Heart right ventricle (tissue), 16 donors: ENCODE measurements at places on chromosomes 11 and 22.

DNA sequence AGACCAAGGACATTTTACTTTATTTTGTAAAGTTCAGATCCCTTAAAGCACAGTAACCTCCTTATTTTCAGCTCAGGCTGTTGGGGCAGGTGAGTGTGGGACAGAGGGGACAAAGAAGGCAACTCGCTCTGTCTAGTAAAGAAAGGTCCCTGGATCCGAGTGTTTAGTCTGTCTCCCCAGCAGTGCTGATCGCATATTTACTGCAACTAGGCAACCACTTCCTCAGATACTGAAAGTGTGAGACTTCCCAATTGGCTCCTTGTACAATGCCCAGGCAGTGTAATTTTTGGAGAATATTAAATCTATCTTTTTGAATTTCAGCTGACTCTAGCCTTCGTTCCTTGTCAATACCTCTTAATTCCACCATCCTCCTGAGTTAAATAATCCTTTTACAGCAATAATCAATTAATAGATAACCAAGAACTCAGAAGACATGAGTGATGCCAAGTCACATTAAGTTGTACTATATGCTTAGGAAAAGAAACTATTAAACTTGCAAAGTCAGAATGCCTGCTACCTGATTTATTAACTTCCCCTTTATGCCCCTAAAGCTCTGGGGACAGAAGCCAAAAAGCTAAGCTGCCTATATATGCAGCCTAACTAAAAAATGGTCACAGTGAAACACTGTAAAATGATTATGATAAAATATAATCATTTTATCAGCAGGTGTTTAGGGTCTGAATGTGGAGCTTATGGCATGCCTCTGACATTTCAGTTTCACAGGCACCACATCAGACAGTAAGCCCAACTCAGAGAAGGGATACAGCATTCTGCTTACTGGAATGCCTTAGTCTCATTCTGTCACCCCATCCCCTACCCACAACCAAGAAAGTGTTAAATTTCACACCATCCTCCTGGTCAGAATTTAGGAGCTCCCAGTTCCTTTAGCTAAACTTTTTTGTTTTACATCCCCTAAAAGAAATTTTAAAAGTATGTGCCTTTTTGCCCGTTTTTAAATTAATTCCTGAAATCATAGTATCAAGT lies 138.7 kb downstream of the TRIM44 start:
- DNase-seq = peak; percentile 23

DNA sequence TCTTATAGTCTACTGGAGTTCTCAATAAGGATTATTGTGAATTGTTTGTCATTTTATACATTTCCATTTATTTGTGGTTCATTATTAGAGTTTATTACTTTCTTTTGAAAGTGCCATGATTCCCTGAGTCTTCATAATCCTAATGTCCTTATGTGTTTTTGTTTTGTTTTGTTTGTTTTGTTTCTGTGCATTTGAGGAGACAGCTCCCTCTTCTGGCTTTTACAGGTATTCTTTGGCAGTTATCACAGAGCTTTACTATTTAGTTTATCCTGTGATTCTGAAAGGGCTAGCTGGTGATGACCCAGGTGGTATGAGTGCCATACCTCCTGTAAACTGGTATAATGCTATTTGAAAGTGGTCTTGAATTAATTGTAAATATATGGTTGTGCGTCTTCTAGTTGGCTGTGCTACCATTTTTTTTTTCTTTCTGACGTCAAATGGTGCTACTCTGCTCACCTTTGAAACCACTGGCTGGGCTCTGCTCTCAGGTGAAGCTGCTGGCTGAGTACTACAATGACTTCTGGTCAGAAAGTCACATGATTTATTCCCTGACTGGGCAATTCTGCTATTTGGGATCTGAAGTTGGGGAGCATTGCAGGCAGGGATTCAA lies 751.2 kb downstream of the JRKL start:
- no peak for DNase-seq

DNA sequence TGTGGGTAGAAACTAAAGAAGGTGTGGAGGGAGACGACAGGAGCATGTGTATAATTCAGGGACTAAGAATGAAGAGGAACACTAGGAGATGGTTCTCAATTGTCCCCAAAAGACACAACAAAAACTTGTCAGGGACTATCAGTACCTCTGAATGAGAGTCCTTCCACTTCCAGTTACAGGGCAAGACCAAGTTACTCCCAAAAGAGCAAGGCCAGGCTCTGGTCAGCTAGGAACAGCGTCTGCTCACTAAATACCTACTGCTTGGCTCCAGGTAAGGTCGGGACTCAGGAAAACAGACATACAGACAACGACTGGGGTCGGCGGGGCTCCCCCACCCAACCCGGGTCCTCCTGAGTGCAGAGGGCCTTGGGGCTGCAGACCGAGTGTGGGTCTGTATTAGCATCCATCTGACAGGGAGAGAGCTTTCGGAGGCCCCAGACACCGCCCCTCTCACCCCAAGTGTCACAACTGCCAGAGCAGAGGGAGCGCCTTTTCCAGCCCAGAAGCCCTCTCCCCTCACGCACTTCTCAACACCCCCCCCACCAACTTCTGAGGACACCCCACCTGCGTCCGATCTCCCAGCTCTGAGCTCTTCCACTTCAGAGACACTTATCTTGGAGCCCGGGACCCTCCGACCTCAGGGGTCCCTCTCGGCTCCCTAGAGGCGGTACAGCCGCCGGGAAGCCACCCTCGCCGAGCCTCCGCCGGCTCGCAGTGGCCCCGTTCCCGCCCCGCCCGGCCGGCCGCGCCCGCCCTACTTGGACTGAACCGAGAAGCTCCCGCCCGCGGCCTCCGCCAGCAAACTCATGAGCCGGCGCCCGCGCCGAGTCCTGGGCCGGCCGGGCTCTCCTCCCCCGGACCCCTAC lies 522 bp downstream of the RHOG start:
- peak; percentile 26 for DNase-seq

GRCh38 chr11:66685276-66686099 lies 7.8 kb upstream of the RBM4B start:
- DNase-seq = no peak

- DNase-seq = no peak
Observed at GRCh38 chr11:61352038-61352437, 9.6 kb downstream of the CYB561A3 start.

DNA sequence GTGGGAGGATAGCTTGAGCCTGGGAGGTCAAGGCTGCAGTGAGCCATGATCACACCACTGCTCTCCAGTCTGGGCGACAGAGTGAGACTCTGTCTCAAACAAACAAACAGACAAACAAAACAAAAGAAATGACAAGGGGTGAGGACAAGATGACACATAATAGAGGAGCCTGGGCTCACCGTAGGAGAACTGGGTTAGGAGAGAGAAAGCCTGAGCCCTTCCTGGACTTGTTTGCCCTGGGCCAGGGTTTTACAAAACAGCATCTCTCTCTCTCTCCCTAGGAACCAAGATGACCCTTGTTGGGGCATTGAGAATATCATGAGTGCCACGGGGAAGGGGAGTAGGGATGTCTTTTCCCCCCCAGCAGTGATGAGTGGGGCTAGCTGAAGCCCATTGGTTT lies 15.7 kb downstream of the ROBO3 start:
- DNase-seq = no peak

- no peak for DNase-seq
Observed at GRCh38 chr22:24232124-24232523, 12.8 kb downstream of the GGT5 start.

- no peak for DNase-seq
Observed at GRCh38 chr22:17797721-17798559, 23.7 kb upstream of the BID start.

DNA sequence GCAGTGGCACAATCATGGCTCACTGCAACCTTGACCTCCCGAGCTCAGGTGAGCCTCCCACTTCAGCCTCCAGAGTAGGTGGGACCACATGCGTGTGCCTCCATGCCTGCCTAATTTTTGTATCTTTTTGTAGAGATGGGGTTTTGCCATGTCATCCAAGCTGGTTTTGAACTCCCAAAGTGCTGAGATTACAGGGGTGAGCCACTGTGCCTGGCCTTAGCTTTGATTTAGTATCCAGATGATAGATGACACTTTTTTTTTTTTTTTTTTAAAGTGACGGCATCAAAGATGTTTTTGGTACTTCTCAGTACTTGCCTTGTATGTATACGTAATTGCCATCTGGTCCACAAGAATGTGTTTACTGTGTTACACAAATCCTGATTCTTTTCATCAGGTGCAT lies 23.4 kb downstream of the LDHAL6A start:
- DNase-seq = no peak

DNA sequence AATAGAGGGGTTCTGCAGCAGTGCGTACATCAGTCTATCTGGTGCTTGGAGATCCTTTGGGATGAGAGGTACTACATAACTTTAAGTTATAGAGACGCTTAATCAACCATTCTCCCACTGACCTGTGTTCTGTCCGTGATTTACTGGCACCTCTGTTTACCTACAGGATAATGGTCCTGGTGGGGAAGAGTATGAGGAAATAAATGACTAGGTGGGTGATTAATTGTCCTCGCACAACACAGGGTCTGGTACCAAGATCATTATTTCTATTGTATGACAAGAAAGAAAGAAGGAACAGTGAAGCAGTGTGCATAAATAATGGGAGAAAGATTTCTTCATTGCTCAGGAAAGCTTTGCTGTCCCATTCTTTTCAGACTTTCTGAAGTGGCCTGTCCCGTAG lies 32.8 kb upstream of the FJX1 start:
- no peak for DNase-seq

DNA sequence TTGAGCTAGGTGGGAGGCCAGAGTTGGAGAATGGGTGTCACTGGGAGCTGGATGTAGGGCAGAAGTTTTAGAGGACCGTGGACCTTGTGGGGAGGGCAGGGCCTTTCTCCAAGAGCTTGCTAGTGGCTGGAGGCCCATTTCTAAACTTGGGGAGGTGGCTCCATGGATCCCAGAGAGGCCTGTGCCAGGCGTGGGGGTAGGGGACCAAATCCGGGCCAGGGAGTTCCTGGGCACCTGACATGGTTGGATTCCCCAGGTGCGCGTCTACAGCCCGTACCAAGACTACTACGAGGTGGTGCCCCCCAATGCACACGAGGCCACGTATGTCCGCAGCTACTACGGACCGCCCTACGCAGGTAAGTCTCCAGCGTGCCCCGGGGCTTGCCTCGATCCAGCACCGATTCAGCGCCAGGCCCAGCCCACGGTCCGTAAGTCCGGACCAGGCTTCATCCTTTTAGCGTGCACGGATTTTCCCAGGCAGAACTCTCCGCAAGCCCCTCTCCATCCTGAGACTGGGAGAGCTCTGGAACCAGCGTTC lies 14.2 kb downstream of the PLEKHB1 start:
- DNase-seq = no peak

GRCh38 chr11:128694618-128695481 lies 978 bp downstream of the FLI1 start:
- no peak for DNase-seq

DNA sequence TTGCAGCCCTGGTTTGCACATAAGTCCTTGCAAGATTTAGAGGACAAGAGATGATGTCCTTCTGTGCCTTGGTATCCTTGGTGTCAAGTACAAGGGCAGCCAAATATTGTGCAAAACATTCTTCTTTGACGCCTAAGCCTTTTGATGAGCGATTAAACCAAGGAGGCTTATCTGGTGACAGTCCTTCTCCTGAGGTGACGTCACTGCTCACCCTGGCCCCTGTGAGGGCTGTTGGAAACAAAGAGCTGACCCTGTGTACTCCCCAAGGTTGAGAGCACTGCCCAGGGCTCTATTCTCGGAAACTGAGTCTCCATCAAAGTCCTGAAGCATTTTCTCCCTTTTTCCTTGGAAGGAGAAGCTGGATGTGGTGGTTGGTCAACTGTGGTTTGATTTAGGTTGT lies 4.7 kb upstream of the GRAMD1B start:
- no peak for DNase-seq

GRCh38 chr11:126346586-126346940 lies 8.9 kb upstream of the ST3GAL4 start:
- DNase-seq = no peak

- DNase-seq = no peak
Observed at GRCh38 chr11:44778195-44779100, 51.7 kb downstream of the TSPAN18 start.

DNA sequence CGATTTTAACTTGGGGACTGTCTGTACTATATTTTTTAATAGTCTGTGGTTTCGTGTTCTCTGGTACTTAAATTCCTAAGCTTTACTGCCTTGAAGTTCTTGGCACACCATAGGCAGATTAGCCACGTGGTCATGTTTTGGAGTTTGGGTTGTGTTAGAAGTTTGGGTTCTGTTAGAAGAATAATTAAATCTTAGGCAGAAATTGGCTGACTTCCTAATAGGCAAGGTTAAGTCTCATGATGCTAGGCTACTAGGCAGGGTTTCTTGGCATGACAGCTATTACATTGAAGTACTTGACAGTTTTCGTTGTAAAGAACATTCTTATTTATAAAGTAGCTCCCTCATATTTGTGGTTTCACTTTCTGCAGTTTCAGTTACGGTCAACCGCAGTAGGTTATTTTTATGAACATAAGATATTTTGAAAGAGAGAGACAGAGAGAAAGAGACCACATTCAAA lies 30.0 kb upstream of the MMP7 start:
- DNase-seq = no peak

DNA sequence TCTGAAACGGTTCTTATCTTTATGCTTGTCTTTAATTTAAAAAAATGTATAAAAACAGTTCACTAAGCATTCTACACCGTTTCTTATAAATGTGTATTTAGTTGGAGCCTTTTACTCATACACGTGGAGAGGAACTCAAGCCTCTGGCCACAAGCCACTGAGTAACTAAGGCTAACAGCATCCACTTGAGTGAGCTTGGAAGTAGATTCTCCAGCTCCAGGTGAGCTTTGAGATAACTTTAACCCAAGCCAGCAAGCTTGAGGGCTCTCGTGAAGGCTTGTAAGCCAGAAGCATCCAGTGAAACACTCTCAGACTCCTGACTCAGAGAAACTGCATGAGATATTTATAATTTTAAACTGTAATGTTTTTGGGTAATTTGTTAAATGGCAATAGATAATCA lies 82.6 kb downstream of the ARHGAP20 start:
- no peak for DNase-seq

DNA sequence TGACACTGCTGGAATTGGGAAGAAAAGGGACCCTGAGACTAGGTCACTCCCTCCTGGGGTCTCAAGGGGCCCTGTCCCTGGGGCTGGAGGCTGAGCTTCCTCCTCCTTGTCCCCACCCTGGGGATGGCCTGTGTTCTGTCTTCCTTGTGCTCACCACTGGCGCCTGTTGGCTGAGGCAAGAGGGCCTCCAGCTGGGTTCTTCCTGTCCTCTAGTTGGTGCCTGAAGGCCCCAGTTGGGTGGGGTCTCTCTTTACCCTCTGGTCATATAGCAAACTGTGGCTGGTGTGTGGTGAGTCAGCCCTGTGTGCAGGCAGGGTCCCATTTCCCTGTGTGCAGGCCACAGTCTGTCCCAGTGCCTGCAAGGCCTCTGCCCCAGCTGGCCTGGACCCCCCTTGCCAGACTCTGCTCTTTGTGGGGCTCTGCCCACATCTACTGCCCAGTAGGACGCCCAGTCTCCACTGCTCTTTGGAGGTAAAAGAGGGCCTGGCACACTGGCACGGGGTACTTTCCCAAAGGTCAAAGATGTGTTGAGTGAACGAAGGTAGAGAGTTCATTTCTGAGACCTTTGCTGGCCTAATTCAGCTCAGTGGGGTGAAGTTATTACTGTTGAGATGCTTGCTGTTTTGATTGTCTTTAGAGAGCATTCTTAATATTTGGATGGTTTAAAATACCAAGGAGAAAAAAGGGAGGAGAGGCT lies 55.1 kb upstream of the CLDN5 start:
- DNase-seq = no peak

- DNase-seq = no peak
Observed at GRCh38 chr11:116976941-116977570, 121.2 kb downstream of the SIK3 start.

GRCh38 chr11:117752721-117753237 lies 44.2 kb downstream of the DSCAML1 start:
- DNase-seq = no peak
